Left lobe of liver (tissue), 2 donors: ENCODE measurements at places on chromosomes 4 and X.

DNA sequence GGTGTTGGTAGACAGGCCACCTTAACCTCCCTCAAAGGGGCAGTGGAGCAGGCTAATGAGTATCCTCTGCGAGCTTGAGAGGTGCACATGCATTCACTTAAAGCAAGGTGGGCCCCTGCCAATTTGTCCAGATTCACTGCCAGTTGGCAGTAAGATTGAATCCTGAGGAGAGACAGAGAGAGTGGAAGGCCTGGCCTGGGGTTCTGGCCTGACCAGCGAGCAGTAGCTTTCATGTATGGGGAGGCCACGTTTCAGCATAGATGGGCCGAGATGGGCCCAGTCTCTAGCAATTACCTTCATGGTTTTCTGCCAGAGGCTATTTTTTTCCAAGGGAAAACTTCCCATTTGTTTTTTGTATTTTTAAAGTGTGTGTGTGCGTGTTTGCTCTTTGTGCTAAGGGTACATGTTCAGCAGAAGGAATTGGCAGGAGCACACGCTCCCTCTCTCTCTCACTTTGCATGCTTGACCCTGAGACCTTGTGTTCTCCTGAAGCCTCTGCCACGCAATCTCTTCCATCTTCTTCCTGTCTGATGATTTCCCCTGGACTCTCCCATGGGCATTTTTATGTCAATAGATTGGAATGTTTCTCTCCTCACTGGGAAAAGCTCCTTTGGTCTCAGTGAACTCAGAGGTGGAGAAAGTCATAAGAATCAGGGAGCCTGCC is 215.8 kb upstream of the SFRP2 start:
- DNase-seq, result no peak

- DNase-seq, result no peak
Observed at GRCh38 chr4:46124773-46125413, 1.0 kb upstream of the GABRG1 start.

- no peak for DNase-seq
Observed at GRCh38 chrX:41716222-41716621, 7.8 kb upstream of the GPR82 start.

DNA sequence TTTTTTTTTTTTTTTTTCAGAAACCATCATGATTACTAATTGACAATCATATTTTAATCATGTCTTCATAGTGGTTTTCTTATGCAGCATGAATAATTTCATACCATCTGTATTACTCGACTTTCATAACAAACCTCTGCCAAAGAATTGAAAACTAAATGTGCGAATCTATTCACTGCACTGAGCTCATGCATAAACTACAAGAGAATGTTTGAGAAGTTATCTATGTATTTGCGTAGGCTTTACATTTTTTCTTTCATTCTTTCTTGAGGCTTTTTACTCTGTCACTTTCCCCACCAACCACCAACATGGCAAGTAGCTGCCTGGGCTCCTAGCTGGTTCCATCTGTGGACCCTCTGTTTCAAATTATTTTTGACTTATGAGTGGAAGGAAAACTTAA is 1761.0 kb downstream of the STIM2 start:
- DNase-seq, result no peak

DNA sequence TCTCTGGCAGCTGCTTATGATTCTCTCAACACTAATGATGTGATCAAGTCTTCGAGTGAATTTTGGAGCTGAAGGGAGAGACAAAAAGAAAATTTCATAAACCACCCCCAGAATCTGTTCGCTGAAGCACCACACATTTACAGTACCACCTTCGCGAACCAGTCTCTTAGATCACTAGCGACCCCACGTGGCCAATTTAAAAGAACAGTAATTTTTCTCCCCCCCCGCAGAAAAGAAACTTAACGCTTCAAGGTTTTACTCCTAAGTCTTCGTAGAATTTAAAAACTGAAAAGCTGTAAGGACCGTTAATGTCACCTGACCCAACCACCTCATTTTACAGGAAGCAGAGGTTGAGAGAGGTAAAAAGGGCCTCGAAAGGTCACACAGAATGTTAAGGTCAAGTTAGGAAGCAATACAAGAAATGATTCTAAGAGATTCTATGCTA is 187.5 kb downstream of the QDPR start:
- DNase-seq, result no peak

DNA sequence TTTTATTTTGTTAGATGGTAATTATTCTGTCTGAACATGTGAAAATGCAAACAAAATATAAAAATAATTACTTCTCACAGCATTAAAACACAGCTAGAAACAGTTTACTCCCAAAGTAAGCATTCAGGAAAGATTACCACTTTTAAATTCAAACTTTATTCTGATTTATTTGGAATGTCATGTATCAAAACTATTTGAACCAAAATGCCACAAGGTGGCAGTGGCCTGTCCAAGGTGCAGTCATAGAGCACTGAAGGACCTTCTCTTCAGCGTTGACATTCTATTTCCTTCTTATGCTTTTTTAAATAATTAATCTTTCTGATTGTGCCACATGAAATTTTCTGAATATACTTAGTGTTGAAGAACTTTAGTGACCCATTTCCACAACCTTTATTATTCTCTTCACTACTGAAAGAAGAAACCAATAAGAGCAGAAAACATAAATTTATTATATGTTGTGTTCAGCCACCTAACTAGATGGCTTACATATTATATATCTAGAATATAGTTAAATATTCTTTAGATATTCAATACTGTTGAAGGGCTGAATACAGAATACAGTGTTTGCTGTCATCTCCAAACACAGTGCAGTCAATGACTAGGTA is 283.6 kb downstream of the CFAP299 start:
- no peak for DNase-seq

- no peak for DNase-seq
Observed at GRCh38 chrX:20515841-20516461, 249.2 kb upstream of the RPS6KA3 start.

DNA sequence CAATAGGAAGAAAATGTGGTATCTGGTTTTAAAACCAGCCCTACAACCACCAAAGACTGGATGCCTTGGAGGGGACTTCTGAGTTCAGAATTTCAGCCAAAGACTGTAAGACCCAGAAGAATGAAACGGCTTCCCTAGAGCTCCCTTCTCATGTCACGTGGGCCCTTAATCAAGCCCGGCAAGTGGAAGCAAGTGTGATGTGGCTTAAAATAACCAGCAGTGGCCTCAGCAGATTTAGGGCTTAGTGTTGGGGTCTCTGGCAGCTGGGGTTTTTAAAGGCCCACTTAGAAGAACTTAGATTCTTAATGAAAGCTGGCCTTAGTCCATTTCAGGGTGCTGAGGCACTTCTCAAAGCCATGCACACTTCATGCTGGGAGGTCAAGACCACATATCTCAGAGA is 111.2 kb upstream of the TBC1D9 start:
- DNase-seq, result no peak

- no peak for DNase-seq
Observed at GRCh38 chr4:107691378-107691777, 28.7 kb downstream of the PAPSS1 start.

DNA sequence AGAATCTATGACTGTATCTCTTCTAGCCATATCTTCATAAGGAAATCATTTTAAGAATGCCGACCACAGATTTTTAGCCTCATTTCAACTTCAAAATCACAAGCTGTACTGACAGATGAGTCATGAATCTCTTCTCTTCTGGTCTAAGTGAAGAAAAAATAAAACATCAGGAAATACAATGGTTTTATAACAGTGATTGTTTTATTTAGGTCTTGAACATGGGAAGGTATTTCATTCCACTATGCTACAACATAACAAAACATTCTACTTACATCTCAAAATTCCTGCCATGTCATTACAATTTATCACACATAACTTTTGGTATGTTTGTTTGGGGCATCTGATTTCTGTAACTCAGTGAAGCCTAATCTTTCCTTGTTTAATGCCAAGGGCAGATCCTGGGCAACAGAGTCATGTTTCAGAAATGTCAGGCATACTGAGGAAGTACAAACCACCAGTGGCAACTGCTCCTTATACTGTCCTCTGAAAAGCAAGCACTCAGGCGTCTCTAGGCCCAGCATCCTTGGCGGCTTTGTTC is 325.0 kb downstream of the PDHA2 start:
- no peak for DNase-seq

DNA sequence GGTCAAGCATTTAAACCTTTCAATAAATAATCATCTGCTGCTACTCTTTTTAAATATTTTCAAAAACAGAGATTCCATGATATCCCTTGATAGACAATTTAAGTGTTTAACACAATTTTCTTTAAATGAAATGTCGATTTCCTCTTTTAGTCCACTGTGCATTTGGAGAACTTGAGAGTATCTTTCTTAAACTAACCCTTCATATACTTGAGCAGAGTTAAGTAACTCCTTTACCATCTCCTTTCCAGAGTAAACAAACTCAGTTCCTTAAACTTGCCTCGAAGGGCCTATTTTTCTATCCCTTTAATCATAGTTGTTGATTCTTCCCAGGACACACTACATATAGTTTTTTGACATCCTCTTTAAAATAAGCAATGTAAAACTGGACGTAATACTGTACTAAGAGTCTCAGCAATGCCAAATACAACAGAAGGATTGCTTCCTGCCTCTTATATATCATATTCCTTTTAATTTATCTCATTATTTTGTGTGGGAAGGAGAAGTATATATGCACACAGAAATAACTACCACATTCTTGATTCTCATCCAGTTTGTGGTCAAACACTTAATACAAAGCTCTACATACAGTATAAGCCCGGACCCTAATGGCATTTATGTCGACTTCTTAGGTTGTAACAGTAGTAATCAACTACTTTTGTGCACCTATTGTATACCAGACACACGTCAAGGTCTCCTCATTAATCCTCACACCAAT is 22.8 kb downstream of the RAB28 start:
- no peak for DNase-seq

GRCh38 chrX:44997888-44998287 is 124.9 kb downstream of the KDM6A start:
- no peak for DNase-seq

DNA sequence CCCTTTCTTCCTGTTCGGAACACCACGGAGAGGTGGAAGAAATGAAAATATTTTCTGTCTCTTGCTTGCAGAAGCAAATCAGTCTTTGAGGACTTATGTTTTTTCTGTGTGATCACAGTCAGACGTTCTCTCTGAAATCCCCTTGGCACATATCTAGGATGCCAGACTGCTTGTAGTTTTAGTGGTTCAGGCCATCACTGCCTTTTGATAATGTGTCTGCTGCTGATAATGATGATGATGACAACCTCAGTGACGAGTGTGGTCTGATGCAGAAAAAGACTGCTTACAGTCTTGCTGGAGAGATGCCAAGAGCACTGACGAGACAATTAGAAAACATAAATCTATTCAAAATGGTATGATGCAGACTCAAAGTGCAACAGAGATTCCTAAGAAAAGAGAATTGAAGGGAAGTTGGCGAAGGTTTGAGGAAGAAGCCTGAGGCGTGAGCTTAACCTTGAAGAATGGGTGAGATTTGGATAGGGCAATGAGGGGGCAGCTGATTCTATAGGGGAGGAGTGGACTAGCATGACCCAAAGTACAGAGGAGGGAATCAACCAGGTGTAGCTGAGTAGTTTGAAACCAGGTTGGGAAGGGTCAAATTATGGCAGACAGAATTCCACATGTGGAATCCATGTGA is 7.9 kb downstream of the RAB33A start:
- DNase-seq, result no peak

DNA sequence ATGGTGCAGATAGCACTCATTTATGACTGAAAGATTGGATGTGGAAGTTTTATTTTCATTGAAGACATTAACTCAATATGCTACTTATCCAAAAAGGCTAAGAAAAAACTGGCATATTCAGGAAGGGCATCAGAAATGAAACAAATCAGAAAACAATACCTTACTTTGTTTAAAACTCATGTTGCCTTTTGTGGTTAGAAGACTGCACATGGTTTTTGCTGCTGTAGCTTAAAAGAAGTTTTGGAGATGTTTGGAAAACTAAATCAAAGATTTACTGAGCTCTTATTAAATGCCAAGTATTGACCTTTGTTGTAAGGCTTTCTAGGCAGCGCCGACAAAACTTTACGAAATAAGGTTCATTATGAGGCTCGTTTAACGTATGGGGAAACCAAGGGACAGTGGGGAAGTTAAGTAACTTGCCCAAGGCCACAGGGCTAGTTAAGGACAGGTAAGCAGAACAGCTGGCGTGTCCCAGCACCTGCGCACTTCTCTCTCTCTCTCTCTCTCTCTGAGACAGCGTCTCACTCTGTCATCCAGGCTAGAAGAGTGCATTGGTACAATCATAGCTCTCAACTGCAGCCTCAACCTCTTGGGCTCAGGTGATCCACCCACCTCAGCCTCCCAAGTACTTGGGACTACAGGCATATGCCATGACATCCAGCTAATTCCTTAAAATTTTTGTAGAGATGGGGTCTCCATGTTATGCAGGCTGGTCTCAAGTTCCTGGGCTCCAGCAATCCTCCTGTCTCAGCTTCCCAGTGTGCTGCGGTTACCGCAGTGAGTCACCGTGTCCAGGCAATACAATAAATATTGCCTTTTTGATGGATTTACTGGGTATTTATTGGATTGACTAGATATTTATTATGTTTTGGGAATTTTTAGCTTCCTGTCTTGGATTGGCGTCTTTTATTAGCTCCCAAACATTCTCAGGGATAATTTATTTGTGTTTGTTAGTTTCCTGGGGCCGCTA is 16.1 kb downstream of the LRP2BP start:
- DNase-seq, result no peak

GRCh38 chrX:72479324-72480274 is 93.0 kb downstream of the HDAC8 start:
- no peak for DNase-seq

- no peak for DNase-seq
Observed at GRCh38 chr4:99159699-99160098, 15.6 kb upstream of the ADH4 start.

- peak; percentile 90 for DNase-seq
Observed at GRCh38 chr4:38574559-38575333, 89.3 kb upstream of the KLF3 start.

DNA sequence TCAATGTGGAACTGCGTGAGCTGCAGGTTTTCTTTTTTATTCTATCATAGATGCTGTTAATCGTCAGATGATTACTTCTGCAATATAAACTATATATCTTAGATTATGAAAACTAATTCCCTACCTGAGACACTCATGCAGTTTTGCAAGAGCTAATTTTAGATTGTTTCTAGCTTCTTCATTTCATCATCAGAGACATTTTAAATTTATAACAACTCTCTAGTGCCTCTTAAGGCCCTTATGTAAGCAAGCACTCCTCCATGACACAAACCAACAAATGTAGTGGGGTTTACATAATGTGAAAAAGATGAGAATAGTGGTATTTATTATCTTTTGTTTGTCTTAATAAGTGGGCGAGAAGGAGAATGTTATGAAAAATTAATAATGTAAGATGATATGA is 170.2 kb upstream of the ETNPPL start:
- DNase-seq, result no peak

DNA sequence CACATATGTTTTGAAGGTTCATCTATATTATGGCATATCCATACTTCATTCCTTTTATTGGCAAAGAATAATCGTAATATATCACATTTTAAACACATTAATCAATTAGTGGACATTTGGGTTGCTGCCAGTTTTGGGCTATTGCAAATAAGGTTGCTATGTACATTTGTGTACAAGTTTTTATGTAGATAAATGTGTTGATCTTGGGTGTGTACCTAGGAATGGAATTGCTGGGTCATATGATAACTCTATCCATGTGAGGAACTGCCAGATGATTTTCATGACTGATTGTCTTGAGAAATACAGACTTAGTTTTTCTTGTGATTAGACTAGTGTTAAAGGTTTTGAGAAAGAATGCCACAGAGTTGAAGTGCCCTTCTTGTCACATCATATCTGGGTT is 99.2 kb upstream of the RAB40AL start:
- DNase-seq, result no peak
